EL (cell line): ENCODE measurements at places on chromosomes 12 and 14.
A peak's percentile ranks its signal among the peaks of the same experiment; 100 is the strongest.

- no peak for DNase-seq
These were observed 2.7 kb upstream of the TC2N start for GRCh38 chr14:91870001-91870400.

DNA sequence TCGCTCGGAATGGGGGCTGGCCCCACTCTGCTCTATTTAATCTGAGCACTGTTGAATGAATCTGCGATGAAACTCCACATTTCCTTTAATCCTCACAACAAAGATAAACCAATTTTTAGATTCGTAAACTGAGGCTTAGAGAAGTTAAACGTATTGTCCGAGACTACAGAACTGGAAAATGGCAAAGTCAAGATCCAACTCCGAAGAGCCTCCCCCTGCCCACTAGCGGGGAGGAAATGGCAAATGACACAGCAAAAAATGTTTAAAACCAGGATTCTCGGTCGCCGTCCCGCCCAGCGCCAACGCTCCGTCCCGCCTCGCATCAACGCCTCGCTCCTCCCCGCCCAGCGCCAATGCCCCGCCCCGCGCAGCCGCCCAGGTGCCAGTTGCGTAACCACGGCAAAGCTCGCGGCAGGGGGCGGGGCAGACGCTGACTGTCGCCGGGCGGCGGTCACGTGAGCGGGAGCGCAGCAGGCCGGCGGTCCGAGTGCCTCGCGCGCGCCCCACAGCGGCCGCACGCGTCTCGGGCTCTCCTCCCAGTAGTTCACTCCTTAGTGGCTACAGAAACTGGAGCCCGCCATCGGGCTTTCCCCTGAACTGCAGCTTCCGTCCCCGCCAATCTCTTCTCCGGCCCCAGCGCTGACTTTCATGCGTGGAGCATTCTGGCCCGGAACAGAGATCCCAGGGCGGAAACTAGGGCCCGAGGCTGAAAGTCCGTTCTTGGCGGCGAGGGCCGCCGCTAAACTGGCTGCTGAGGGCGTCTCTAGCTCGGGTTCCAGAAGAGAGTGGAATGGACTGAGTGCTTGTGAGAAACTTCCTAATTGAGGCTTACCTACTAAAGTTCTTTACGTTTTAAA lies 13.6 kb upstream of the LRRC23 start:
- DNase-seq, result peak; percentile 96

DNA sequence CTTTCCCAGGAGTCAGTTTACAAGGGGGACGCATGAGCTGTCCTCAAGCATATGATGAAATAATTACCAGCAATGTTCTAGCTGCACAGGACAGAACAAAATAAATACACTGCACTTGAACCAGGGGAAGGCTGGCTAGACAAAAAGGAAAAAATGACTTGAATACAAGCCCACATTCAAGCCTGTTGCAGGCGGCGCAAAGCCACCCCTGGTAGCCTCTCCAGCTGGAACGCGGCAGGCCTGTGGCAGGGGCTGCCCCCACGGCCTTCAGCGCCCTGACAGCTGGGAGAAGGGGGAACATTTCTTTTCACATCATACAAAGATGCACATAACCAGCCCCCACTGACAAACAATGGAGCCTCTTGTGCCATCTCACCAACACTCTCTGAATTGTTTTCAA lies 57.1 kb downstream of the TRAFD1 start:
- no peak for DNase-seq

DNA sequence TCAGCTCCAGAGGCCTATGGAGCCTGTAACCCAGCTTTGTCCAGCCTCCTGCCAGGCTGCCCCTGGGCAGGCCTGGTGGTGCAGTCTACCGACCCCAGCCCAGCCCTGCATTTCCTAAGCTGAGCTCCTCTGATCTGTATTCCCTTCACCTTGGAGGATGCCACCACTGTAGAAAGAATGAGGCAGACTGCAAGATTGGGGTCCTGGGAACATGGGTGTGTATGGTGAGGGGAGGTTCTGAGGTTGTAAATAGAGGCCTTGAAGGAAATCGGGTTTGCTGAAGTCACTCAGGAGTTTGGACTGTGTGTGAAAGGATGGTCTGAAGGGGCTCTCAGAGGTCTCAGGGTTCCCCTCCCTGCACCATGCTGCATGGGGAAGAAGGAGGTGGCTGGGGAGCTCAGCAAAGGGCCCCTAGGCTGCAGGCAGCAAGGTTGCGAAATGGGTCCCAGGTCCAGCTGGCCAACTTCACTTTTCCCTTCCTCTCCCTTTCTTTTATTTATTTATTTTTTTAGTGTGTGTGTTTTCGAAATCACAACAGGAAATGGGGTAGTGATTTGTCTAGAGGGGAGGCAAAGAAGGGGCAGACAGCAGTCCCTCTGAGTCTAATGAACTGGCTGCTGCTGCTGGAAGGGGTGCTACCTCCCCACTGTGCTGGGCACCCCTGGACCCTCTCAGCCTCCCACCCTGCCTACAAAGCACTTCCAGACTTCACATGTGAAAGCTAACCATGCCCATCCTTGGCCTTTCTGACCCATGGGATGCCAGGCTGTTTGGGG lies 1.2 kb upstream of the LRP1-AS start:
- DNase-seq, result peak; percentile 79

DNA sequence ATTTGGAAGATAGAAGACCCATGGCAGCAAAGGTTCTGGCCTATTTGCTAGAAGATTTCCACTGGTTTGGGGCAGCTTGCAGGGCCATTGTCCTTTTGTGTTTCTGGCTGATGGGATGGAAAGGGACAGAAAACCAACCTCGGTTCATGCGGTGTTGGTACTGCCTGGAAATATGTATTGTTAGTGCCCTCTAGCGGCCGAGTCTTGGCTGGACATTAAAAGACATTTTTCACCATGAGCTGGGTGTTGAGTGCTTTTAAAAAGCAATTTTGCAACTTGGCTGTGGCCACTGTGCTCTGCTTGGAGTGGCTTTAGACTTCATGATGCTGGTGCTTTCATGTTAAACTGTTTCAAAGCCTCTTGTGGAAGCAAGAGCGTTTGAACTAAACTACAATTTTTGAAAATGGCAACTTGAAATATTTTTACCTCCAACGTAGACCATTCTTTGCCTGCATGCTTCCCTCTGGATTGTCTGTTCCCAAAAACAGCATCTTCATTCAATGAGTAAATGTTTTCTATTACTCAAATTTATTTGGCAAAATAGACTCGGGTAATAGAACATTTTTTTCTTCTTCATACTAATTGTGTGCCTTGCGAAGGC lies 102.7 kb upstream of the TBX5 start:
- peak; percentile 71 for DNase-seq

DNA sequence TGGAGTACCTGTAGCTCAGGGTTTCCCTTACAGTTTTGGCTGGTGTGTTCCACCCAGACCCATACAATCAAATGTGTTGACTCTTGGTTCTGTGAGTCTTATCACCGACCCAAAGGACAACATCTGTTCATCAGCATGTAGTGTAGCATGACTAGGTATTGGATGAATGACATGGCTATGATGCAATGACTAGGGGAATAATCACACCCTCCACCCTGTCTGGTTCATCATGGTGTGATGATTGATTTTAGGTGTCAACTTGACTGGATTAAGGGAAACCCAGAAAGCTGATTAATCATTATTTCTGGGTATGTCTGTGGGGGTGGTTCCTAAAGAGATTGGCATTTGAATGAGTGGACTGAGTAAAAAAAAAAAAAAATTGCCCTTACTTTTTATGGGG lies 311.3 kb downstream of the DPF3 start:
- no peak for DNase-seq

GRCh38 chr12:113439606-113440030 lies 17.4 kb downstream of the SDSL start:
- DNase-seq, result peak; percentile 37

- peak; percentile 90 for DNase-seq
These were observed 9.3 kb upstream of the HDAC7 start for GRCh38 chr12:47828976-47829482.

DNA sequence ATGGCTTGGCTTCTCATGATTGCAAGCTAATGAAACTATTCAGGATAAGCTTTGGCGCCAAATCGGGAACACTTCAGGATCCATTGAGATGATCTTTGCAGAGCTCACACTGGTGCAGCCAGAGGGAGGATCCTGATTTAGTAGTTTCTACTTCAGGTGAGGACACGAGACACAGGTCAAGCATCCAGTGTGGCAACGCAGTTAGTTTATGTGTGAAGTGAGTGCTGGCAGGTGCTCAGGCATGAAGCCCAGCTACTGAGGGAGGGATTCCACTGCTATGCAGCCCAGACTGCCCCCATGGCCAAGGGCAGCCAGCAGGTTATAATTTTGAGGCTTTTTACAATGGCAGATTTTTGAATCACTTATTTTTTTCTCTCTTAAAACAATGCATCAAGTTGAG lies 113.5 kb upstream of the PCED1B start:
- DNase-seq, result no peak

- DNase-seq, result no peak
These were observed 32.2 kb upstream of the MDM1 start for GRCh38 chr12:68364328-68364727.

GRCh38 chr12:112018571-112019237 lies 5.5 kb downstream of the ERP29 start:
- peak; percentile 85 for DNase-seq

GRCh38 chr12:86719381-86719780 lies 463.2 kb upstream of the MGAT4C start:
- peak; percentile 44 for DNase-seq

DNA sequence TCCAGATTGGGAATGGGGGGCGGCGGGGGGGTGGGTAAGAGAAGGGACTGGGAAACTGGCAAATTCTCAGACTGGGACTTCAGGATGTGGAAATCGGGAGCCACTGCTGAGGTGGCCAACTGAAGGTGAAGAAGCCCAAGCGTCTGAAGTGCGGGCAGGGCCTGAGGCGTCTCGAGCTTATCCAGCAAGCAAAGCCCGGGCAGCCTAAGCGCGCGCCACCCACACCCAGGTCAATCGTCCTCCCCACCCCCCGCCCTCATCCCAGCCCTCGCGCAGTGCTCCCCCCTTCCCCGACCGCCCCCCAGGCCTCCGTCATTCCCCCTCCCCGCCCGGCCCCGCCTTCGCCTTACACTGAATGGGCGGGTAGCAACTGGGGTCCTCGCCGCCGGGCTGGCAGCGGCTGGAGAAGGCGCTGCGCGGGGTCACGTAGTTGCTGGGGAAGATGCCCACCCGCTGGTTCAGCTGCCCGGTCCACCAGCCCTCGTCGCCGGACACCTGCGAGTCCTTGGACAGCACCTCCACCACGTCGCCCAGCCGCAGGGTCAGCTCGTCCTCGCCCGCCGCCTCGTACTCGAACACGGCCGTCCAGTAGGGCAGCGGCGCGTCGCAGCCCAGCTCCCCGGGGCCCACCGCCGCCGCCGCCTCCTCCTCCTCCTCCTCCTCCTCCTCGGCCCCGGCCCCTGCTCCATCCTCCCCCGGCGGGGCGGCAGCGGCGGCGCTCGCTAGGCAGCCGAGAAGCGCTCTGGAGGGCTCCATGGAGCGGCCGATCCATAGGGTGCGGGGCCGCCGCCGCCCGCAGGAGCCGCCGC lies 693 bp downstream of the MAP3K9 start:
- DNase-seq, result peak; percentile 25

DNA sequence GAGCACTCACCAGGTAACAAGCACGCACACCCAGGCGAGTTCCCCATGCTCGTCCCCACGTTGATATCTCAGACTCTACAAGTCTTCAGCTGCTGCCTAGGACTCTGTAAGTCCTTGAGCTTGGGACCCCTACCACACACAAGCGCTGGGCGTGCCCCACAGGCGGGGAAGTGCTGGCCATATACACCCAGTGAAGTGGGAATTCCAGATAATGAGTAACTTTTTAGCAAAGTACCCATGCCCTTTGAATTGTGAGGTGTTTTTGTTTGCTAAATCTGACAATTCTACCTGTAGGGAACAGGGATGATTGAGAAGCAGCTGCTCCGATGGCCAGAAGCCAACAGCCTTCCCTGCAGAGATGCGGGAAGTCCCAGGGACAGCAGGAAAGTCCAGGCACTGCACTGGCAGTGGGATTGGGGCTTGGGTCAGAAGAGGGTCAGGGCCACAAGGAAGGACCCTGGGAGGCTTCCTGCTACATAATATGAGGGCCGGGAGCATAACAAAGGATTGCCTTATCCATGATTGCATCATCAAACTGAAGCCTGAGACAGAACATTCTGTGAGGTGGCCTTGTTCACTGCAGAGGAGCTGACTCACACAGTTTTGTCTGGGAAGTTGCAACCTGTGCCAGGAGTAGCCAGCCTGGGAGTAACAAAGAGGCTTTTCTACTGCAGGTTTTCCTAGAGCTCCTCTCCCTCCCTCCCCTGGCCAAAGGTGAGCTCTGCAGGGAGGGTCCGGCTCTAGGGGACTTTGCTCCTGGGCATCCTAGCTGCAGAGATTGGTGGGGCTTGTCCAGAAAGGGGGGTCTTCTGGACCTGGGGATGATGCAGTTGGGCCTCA lies 13.2 kb upstream of the SERPINA3 start:
- DNase-seq, result peak; percentile 91

DNA sequence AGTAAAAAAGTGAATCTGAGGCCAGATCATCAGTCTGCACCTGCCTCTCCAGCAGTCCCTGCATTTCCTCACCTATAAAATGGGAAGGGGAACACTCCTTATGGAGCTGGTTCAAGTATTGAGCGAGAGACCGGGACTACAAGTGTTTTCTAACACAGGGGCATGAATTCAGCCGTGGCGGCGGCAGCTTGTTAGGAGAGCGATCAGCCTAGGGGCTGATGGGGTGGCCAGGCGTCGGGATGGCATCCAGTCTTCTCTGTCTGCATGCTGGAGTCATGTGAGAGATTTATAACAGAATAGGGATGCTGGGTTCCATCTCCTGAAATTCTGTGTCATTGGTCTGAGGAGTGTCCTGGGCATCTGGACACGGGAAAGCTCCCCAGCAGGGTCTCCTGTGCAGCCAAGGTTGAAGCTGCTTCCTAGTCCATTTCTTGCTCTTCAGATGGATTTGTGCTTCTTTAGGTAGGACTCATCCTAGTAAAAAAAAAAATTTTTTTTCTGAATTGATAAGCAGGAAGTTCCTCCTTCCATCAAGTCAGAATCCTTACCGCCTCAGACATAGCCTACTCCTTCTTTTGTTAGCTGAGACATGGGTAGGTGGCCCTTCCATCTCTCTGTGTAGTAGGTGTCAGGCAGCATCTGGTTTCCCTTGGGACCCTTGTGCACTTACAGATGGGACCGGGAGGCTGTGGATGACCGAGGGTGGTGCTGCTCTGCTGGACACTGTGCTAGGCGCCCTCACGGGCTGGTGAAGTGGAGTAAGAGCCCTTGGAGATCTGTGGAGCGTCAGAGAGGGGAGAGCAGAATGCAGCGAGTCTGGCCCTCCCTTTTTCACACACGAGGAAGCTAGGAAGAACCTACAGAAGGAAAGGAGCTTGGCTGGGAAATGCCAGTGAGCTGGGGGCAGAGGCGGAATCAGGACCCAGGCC lies 146.7 kb downstream of the TSPAN9 start:
- no peak for DNase-seq

DNA sequence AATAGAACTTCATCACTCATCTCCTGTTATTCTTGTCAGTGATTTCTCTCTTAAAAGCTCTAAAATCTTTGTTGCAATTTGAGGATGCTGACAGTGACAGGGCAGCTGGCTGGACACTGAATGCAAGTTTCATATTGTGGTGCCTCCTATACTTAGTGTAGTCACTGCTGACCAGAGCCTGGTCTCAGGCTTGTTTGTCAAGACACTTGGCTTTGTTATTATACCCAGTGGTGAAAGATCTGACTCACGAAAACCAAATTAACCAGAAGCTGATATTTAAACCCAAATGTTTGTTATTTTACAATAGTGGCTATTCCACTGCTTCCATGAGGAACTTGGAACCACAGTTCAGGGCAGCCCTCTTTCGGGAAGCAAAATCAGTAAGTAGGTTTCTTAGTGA lies 42.8 kb downstream of the RPGRIP1 start:
- no peak for DNase-seq

GRCh38 chr14:71964716-71965115 lies 32.5 kb downstream of the RGS6 start:
- no peak for DNase-seq

- DNase-seq, result no peak
These were observed 16.5 kb upstream of the DYRK2 start for GRCh38 chr12:67632005-67632404.
